Right lobe of liver (tissue), 6 donors: ENCODE measurements at places on chromosomes 6 and 20. TPM values are rescaled to one million over a fixed set of nuclear protein-coding genes. Genes with fewer than 3 reads are reported as not detected.

The NKAPL gene
- 1.0 TPM for total RNA-seq

- no peak for DNase-seq
Observed at GRCh38 chr6:145713773-145714172, 21.5 kb downstream of the EPM2A start.

DNA sequence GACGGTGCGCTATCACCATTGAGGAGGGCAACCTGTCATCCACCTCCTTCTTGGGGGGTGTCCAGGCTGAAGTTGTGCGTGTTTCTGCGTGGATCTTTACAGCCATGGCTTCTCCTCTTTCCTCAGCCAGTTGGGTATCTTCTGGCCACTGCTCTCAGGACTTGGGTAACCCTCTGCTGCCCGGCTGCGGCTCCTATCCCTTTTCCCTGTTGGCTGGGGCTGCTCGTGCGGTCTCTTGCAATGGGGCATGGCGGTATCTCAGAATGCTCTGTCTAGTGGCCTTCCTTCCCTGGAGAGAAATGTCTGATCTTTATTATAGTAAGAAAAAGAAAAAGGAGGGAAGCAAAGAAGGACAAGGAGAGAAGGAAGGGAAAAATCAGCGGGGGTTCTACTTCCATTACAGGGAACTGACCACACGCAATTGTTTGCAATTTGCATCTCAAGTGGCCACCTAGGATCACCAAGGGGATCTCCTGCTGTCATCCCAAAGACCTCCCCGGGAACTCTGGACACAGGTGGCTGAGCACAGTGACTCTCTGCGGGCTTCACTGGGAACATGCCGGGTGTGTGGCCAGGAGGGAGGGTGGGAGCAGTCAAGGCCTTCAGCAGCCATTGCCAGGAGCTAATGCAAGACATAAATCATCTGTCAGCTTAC is 60.8 kb downstream of the NPEPL1 start:
- no peak for DNase-seq

DNA sequence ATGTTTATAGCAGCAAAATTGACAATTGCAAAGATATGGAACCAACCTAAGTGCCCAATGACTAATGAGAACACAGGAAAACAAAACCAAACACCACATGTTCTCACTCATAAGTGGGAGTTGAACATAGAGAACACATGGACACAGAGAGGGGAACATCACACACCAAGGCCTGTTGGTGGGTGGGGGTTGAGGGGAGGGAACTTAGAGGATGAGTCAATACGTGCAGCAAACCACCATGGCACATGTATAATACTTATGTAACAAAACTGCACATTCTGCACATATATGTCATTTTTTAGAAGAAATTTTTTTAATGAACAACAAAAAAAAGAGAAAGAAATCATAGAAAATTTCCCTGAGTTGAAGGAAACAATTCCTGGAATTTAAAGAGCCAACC is 3.9 kb downstream of the EPM2A start:
- no peak for DNase-seq

DNA sequence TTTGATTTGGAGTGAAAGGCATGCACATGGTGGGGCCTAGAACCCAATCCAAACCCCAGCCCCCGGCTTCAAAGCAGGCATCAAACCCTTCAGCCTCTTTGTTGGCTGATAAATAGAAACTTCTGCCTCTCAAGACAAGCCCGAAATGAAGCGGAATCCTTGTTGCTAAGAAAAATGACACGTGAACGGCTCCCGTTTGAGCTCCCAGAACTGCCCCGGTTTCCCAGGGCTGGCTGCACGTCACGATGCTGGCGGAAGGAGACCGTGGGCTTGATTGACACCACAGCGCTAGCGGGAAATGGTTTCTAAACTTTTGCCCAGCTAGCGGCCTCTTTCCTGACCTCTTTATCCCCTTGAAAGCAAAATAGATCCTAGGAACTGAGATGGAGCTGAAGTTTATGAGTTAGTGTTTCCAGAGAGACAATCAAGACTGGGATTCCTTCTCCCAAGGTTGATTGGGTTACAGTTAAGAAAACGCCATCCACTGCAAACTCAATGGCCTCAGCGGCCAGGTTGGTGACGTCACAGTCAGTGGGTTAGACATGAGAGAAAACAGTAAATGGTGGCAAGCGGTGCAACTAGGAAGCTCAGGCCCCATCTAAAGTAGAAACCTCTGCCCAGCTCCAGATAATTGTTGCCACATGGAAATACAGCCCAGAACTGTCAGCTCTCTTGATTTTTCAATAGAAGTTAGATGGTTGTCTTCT is 117.0 kb downstream of the ANKRD60 start:
- no peak for DNase-seq

GRCh38 chr6:121879149-121879548 is 443.7 kb downstream of the GJA1 start:
- DNase-seq: no peak

The MUC21 gene
- total RNA-seq: not detected

DNA sequence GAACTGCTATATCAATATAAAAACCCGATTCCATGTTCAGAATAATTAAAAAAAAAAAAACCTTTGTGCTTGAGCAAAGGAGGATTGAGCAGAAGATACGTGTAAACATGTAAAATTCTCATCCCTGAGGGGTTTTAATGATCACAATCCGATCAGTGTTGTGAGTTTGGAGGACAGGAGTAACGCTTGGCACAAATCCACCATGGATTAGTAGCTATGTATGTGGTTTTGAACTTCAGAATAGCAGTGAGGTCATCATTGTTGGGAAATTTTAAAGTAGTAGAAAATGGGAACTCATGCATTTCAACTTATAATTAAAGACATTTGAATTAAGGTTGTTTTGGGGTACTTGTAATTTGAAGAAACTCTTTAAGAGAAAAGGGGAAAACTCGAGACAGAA is 203.2 kb downstream of the RPS12 start:
- DNase-seq: no peak

The PLCG1 gene
- total RNA-seq: 9.5 TPM

DNA sequence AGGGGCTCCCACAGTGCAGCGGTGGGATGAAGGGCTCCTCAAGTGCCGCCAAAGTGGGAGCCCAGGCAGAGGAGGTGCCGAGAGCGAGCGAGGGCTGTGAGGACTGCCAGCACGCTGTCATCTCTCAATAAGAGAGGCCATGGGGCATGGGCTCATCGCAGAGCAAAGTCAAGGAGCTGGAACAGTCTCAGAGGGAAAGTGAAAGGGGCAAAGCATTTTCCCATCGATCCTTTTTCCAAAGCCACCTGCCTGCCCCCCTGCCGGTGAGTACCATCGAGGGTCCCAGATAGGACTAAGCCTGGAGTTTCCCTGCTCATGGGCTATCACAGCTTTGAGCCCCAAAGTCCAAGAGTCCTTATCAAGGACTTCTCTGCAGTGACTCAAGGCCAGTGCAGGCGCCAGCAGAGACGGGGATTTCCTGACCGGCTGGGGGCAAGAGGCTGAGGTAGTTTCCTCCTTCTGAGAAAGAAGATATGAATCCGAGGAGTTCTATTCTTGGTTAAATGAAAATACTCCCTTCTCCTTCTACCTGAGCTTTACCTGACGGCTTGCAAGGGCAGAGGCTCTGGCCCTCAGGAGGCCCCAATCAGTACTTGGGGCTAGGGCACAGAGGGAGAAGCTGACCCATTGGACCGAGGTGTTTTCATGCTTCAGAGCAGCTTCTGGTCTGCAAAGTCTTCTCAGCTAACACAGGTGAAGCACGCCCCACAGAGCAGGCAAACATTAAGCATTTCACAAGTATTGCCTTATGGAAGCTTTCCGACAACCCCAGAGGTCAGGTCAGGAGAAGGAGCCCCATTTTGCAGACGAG is 22.6 kb downstream of the ETV7 start:
- DNase-seq: no peak

The TMEM244 gene
- total RNA-seq: not detected

DNA sequence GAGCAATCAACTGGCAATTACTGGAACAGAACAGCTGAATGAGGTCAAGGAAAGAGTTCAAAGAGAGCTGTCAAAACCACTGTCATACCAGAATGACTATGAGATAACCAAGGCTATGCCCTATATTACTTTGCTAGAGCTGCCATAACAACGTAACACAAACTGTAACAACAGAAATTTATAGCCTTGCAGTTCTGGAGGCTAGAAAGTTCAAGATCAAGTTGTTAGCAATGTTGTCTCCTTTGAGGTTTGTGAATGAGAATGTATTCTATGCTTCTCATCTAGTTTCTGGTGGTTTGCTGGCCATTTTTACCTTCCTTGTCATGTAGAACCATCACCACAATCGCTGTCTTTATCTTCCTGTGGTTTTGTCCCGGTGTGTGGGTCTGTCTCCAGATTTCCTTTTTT is 1323.0 kb upstream of the GJE1 start:
- no peak for DNase-seq

DNA sequence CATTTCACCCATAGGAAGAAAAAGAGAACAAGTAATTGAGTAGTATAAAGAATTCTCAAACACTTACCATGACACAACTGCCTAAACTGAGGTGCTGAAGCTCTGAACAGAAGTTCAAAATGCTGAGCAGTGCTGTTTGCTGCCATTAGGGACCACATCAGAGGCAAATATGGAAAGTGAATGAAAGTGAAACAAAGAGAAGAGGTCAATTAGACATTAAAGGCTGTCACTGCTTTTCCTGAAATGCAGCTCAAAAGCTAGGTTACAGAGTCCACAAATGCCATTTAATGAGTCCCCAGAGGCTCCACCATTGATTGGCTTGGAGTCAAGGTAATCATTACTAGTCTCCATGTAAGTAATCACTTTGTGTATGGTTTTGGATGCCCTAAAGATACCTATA is 46.1 kb downstream of the POU3F2 start:
- no peak for DNase-seq

DNA sequence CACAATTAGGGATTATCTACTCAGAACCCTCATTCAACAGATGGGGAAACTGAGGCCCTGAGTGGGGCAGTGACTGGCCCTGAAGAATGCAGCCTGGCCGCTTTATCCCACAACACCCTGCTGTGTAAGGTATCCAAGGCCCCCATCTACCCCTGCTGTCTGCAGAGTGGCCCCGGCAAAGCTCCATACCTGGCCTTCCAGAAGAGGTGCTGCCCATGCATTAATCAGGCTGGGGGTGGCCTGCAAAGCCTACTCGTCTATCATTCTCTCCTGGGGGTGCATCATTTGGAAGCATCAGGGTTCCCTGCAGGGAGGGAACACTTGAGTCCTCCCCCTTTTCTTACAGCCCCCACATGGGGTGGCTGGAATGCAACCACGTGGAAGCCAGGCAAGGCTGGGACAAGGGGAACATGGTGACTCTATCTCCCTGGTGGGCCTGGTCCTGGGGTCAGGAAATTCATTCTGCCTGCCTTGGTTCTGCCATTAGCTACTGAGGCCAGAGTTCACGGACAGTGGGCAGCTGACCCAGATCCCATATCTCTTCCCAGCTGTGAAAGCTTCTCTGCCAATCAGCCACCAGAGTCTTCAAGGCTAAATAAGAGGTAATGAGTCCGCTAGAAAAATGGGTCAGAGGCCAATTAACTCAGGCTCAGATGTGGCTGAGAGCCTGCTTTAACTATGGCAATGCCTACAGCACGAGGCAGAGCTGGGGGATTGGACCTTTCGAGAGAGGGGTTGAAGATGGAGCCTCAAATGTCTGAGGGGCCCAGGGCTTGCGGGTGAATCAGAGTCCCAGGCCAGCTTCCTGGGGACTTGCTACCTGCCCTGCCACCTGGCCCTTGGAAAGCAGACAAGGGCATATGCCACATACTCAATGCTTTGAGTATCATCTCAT is 72.3 kb upstream of the TOX2 start:
- DNase-seq: peak; percentile 17

The SLC44A4 gene
- not detected for total RNA-seq

The EPPIN gene
- total RNA-seq: not detected

The SLC4A11 gene
- total RNA-seq: 0.12 TPM

The GNMT gene
- 40.1 TPM for total RNA-seq

DNA sequence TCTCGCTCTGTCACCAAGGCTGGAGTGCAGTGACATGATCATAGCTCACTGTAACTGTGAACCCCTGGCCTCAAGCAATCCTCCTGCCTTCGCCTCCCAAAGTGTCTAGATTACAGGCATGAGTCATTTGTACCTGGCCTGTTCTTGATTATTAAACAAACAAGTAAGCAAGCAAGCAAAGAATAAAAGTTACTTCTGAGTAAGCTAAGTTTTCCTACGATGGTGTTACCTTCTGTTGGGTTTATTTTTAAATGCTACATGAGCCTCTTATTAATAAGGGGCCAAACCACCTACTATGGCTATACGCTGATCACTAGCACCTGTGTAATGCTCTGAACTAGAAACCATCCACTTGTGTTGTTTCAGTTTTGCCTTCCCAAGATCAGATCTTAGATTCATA is 50.8 kb downstream of the IL22RA2 start:
- DNase-seq: no peak

DNA sequence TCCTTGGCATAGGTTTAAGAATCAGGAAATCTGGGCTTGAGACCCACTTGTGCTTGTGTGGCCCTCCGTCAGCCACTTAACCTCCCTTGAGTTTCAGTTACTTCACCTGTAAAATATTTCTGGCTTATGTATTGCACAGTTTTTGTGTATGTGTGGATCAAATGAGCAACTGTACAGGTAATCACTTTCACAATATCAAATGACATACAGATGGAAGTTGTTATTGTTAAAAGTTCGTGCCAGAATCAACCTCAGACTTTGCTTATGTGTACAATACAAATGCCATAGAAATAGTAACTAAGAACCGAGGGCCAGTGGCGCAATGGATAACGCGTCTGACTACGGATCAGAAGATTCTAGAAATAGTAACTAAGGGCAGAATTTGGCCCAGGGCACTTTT is 65.6 kb upstream of the KIF13A start:
- no peak for DNase-seq

The PTCRA gene
- 0.46 TPM for total RNA-seq

- DNase-seq: no peak
Observed at GRCh38 chr6:16762268-16762549, 949 bp upstream of the ATXN1 start.

The HDGFL1 gene
- not detected for total RNA-seq

The IL20RA gene
- total RNA-seq: 0.70 TPM

DNA sequence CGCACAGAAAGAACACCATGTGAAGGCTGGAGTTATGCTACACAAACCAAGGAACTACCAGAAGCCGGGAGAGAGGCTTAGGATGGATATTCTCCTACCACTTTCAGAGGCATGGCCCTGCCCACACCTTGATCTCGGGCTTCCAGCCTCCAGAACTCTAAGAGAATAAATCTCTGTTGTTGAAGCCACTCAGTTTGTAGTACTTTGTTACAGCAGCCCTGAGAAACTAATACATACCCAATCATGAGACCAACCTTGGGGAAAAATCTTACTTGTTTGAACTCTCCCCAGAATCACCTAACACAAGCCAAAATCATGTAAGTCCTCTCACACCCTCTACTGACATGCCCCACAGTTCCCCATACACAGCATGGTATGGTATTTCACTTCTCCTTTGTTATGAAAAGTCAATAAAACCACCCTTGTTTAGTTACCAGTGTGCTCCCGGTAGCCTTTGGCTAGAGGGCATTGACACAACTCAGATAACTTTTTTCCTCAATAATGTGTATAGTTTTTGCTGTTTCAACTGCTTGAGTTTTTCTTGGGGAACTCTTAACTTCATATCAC is 40.7 kb upstream of the SLC2A12 start:
- DNase-seq: no peak

- no peak for DNase-seq
Observed at GRCh38 chr20:63007646-63008488, 1.1 kb upstream of the BHLHE23 start.
